Effector memory CD8-positive, alpha-beta T cell (primary cell): ENCODE measurements at places on chromosomes 11 and 22.

DNA sequence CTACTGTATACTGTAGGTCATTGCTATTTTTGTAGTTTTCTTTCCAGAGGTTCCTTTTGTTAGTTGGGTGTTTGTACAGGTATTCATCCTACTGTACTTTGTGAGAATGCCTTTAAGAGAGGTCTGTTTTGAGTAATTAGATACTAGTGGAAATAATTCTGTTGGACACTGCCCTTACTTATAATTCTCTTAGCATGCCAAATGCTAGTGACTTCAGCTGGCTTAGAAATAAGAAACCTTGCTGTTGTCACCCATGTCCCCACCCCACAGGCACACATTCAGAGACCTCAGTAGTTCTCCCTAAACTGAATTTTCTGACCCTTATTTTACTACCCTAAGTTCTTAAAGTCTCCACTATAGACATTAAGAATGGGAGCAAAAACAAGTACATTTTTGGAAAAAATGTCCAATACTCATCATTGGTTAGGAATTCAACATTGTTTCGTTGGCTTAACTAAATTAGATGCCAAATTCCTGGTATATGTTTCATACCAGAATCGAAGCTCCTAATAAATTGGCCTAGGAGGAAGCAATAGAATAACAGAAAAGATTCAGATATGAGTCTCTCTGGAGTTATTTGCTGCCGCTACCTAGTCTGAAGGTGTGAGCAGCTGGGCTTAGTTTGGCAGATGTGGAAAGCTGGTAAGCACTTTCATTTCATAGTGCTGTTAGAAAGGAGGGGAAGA is 28.4 kb downstream of the ZNF143 start:
- H3K27me3 ChIP-seq: no peaks in the 10 kb centered on the region
- no peak overlapping the region for H3K4me3 ChIP-seq
- H3K27ac ChIP-seq: no peak overlapping the region
- H3K36me3 ChIP-seq: peaks cover 67% of the 10 kb centered on the region
- no peak for DNase-seq

DNA sequence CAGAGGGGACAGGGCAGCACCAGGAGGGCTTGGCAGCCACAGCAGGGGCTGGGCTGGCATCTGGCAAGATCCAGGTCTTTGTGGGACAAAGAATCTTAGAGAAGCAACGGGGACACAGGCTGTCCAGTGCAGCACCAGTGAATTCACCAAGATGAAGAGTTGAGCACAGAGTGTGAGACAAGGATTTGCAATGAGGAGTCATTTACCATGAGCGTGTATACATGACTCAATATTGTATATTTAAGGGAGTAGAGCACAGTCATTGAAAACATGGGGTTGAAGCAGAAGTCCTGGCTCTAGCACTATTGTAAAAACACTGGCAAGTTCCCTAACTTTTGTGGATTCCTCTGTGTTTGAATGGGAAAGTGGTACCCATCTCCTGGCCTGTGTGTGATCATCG is 3.5 kb downstream of the APOL1 start:
- DNase-seq: no peak
- no peaks in the 10 kb centered on the region for H3K27me3 ChIP-seq
- peaks cover 29% of the 10 kb centered on the region for H3K36me3 ChIP-seq
- H3K27ac ChIP-seq: peak overlapping the region; percentile 33
- H3K4me1 ChIP-seq: peaks cover 63% of the 10 kb centered on the region

DNA sequence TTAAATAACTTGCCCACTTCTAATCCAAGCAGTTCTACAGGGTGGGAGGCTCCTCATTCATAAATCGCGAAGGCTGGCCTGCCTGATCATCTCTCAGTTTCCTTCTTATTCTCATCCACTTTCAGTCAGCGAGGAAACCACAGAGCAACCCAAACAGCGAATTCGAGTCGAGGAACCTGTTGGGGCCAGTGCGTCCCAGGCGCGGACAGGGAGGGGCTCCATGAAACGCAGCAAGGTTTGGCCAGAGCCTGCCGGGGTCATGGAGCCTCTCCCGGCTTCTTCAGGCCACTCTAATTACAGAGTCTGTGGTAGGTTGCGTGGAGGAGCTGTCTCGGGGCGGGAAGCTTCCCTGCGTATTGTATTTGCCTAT is 741 bp upstream of the NAV2 start:
- H3K27me3 ChIP-seq: peaks cover 29% of the 10 kb centered on the region
- DNase-seq: no peak
- H3K4me3 ChIP-seq: peak overlapping the region; percentile 97
- H3K36me3 ChIP-seq: peaks cover 8% of the 10 kb centered on the region
- peak overlapping the region; percentile 88 for H3K27ac ChIP-seq

GRCh38 chr11:95455228-95455970 is 224.4 kb upstream of the SESN3 start:
- H3K4me3 ChIP-seq: no peak overlapping the region
- H3K27me3 ChIP-seq: no peaks in the 10 kb centered on the region
- no peak for DNase-seq
- no peaks in the 10 kb centered on the region for H3K4me1 ChIP-seq
- no peak overlapping the region for H3K27ac ChIP-seq

DNA sequence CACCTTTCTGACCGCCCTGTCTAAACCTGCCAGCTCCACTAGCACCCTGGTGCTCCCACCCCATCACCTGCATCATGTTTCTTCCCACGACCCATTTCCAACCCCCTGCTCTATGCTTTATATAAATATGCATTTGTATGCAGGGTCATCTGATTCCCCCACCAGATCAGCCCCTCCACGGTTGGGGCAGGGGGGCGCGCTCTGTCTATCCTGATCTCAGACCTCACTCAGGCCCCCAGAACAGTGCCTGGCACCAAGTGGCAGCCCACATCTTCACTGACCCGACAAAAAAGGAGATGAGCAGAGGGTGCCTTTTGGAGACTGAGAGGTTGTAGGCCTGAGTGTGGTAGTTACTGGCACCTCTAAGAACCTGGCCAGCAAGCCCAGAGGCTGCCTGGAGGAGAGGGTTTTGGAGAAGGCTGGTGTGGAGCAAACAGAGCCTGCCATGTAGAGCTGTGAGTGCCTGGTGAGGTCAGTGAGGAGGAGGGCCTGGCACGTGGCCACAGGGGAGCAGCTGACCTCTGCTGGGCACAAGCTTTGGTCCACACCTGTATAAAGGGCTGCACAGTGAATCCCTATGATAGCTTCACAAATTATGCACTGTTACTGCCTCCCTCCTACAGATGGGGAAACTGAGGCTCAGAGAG is 86.3 kb upstream of the RTL6 start:
- no peaks in the 10 kb centered on the region for H3K36me3 ChIP-seq
- H3K27ac ChIP-seq: no peak overlapping the region
- no peak overlapping the region for H3K4me3 ChIP-seq
- H3K4me1 ChIP-seq: peaks cover 16% of the 10 kb centered on the region
- peaks cover 56% of the 10 kb centered on the region for H3K27me3 ChIP-seq

DNA sequence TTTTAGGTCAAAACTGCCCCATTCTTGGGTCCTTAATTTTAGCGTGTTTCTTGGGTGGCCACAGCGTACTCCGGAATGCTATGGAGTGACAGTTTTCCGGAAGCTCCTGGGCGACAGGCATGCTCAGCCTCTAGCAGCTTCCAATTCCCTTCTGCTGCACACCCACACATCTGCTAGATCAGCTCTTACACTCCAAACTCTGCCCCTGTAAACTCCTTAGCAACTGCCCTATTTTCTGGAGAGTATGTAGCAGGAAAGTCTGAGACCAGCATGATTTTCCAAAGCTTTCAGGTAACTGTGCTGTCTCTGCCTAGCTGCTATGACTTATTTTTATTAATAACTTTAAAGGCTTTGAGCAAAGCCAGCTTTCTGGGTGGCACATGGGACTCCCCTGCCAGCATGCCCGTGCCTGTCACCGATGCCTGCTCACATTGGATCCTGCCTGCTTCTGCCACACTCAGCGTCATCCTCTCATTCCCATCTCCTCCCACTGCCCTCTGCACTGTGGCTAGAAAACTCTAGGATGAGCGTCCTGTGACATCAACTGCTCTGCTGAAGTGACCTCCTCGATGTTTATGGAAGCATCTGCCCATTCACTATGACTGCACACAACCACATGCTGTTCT is 17.3 kb downstream of the TOLLIP start:
- H3K36me3 ChIP-seq: peaks cover 37% of the 10 kb centered on the region
- peak overlapping the region; percentile 86 for H3K27ac ChIP-seq
- no peaks in the 10 kb centered on the region for H3K27me3 ChIP-seq
- no peak overlapping the region for H3K4me3 ChIP-seq
- DNase-seq: no peak

- H3K36me3 ChIP-seq: peaks cover 7% of the 10 kb centered on the region
- H3K4me3 ChIP-seq: no peak overlapping the region
- no peaks in the 10 kb centered on the region for H3K27me3 ChIP-seq
- H3K27ac ChIP-seq: no peak overlapping the region
Measured at GRCh38 chr22:44000123-44000522, 24.0 kb upstream of the PARVB start.

DNA sequence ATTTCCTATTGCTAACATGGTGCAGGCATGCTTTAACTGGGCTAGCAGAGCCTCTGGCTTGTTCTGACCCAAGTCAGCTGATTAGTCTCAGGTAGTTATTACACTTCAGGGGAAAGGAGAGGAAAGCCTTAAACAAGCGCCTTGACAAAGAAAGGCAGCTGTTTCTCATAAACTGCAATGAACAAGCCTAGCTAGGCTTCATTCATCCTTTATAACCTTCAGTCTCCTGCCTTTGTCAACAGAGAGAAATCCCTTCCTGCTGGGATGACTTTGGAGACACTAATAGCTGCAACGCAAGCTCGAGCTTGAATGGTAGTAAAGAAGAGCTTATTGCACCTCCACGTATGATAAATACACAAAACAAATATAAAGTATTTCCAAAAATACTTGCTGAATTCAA is 68.4 kb downstream of the CCDC34 start:
- no peak overlapping the region for H3K27ac ChIP-seq
- DNase-seq: no peak
- no peak overlapping the region for H3K4me3 ChIP-seq
- no peaks in the 10 kb centered on the region for H3K36me3 ChIP-seq
- peaks cover 26% of the 10 kb centered on the region for H3K27me3 ChIP-seq
- H3K4me1 ChIP-seq: no peaks in the 10 kb centered on the region

DNA sequence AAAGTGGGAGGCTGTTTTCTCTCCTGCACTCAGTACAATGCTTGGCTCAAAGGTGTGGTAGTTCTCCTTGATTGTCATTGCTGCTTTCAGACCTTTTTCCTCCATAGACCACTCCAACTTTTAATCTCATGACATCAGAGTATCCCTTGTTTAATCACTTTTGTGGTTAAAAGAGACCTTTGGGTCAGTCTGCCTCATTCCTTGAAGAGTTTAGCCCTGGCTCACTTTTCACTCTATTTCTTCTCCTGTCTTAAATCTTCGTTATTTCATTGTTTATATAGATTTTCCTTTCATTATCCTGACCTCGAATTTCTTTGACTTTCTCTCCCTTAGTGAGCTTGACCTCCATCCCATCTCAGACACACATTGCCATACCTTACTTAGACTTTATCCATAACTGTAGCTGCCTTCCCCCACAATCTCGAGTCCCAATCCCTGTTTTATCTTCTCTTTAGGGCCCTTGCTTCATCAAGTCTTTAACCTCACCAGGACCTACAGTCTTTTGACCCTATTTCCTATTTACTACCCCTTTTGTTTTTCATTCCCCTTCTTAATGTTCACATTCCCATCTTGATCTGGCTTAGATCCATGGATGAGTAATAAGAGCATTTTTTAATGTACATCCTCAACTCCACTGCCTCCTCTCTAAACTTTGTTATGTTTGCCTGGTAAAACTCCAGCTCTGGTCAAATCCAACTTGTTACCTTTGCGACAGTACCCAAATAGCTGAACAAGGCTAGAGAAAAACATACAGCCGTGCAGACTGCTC is 9.5 kb downstream of the ATXN10 start:
- H3K36me3 ChIP-seq: no peaks in the 10 kb centered on the region
- no peaks in the 10 kb centered on the region for H3K27me3 ChIP-seq
- no peak overlapping the region for H3K4me3 ChIP-seq
- peaks cover 7% of the 10 kb centered on the region for H3K4me1 ChIP-seq
- no peak overlapping the region for H3K27ac ChIP-seq

- no peak overlapping the region for H3K4me3 ChIP-seq
- peaks cover 42% of the 10 kb centered on the region for H3K36me3 ChIP-seq
- no peaks in the 10 kb centered on the region for H3K27me3 ChIP-seq
- DNase-seq: no peak
- H3K27ac ChIP-seq: peak overlapping the region; percentile 90
- peaks cover 67% of the 10 kb centered on the region for H3K4me1 ChIP-seq
Measured at GRCh38 chr11:12219757-12220156, 109.4 kb downstream of the MICAL2 start.

DNA sequence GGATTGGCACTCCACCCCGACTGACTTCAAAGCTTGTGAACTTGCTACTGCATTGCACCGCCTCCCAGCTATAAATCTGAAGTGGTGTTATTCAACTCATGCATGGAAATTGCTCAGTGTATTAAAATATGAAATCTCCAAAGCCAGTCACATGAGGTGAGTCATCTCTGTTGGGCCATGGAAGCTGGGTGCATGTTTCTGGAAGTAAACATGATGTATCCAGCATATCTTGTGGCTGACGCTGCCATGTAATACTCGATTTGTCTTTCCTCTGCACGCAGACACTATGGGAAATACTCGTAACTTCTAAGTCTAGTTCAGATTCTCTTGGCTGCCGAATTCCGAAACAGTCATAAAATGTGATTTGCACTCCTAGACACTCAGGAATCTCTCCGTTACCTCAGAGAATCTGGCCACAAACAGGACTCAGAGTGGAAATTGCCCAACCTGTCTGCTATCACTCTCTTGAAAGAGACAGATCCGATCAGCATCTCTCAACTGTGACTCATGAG is 154.9 kb upstream of the MPPED2 start:
- DNase-seq: no peak
- no peak overlapping the region for H3K4me3 ChIP-seq
- H3K36me3 ChIP-seq: no peaks in the 10 kb centered on the region
- no peaks in the 10 kb centered on the region for H3K4me1 ChIP-seq
- no peak overlapping the region for H3K27ac ChIP-seq

GRCh38 chr11:134125507-134125906 is 56.6 kb downstream of the JAM3 start:
- no peak overlapping the region for H3K4me3 ChIP-seq
- no peak overlapping the region for H3K27ac ChIP-seq
- H3K36me3 ChIP-seq: peaks cover 3% of the 10 kb centered on the region
- H3K27me3 ChIP-seq: peaks cover 50% of the 10 kb centered on the region
- H3K4me1 ChIP-seq: peaks cover 7% of the 10 kb centered on the region
- no peak for DNase-seq

DNA sequence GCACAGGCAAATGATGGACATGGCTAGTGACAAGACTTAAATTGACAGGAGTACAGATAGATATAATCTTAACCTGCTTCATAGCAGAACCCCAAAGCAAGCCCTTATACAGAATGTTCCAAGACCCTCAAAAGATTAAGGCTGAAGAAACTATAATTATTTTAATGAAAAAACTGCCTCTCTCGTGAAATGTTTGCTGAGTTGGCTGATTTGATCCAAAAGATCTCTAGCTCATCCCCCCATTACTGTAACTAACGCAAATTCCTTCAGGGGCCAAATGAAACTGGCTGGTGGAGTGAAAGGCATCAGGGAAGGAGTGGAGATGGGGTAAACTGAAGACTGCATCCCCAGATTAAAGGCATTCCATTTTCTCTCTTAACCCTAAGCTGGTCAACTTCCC is 19.3 kb downstream of the ALG9 start:
- peaks cover 50% of the 10 kb centered on the region for H3K36me3 ChIP-seq
- H3K4me3 ChIP-seq: no peak overlapping the region
- no peaks in the 10 kb centered on the region for H3K27me3 ChIP-seq
- no peak for DNase-seq
- no peak overlapping the region for H3K27ac ChIP-seq
- H3K4me1 ChIP-seq: no peaks in the 10 kb centered on the region

GRCh38 chr11:44946263-44946662 is 4.4 kb downstream of the TP53I11 start:
- peaks cover 15% of the 10 kb centered on the region for H3K36me3 ChIP-seq
- no peak for DNase-seq
- no peak overlapping the region for H3K4me3 ChIP-seq
- H3K4me1 ChIP-seq: peaks cover 56% of the 10 kb centered on the region
- H3K27me3 ChIP-seq: no peaks in the 10 kb centered on the region
- H3K27ac ChIP-seq: peak overlapping the region; percentile 59
